ENCODE measurements at places on chromosomes 7 and 10. TPM values are rescaled to one million over a fixed set of nuclear protein-coding genes. Genes with fewer than 3 reads are reported as not detected.
A peak's percentile ranks its signal among the peaks of the same experiment; 100 is the strongest.

GRCh38 chr10:35882422-35883150 lies 240.5 kb upstream of the FZD8 start:
- H3K27ac ChIP-seq = no peak overlapping the region
- DNase-seq = no peak
- H3K4me3 ChIP-seq = no peak overlapping the region
- no peaks in the 10 kb centered on the region for H3K27me3 ChIP-seq
- H3K4me1 ChIP-seq = no peaks in the 10 kb centered on the region

GRCh38 chr10:63173468-63174232 lies 40.5 kb downstream of the NRBF2 start:
- no peaks in the 10 kb centered on the region for H3K27me3 ChIP-seq
- peak overlapping the region; percentile 71 for H3K27ac ChIP-seq
- peak; percentile 18 for DNase-seq
- H3K4me1 ChIP-seq = peaks cover 62% of the 10 kb centered on the region
- H3K4me3 ChIP-seq = no peak overlapping the region
- peaks cover 51% of the 10 kb centered on the region for H3K36me3 ChIP-seq

- peaks cover 33% of the 10 kb centered on the region for H3K4me1 ChIP-seq
- H3K27me3 ChIP-seq = no peaks in the 10 kb centered on the region
- H3K27ac ChIP-seq = peak overlapping the region; percentile 82
- peak overlapping the region; percentile 82 for H3K4me3 ChIP-seq
- peaks cover 12% of the 10 kb centered on the region for H3K36me3 ChIP-seq
Measured at GRCh38 chr7:6106140-6106904, 75.1 kb downstream of the ANKRD61 start.

- no peak for DNase-seq
- H3K4me3 ChIP-seq = no peak overlapping the region
- peaks cover 8% of the 10 kb centered on the region for H3K36me3 ChIP-seq
Measured at GRCh38 chr10:92142512-92142911, 148.4 kb downstream of the CPEB3 start.

ATP5F1C gene
- 290 TPM for total RNA-seq

AZGP1 gene
- total RNA-seq = not detected

TBX20 gene
- total RNA-seq = not detected

CPED1 gene
- not detected for total RNA-seq

SEMA3C gene
- not detected for total RNA-seq

Measured in activated naive CD4-positive, alpha-beta T cell treated with anti-CD3 and anti-CD28 coated beads for 36 hours (primary cell).